Stimulated activated CD4-positive, alpha-beta T cell treated with anti-CD3 and anti-CD28 coated beads, Interleukin-2, amount 100 ng/mL, for 24 hours (primary cell): ENCODE measurements at places on chromosomes 3 and 15.

GRCh38 chr3:27596921-27597320, 112.7 kb upstream of the SLC4A7 start:
- no peak for DNase-seq

GRCh38 chr3:160108362-160108761, 116.9 kb upstream of the C3orf80 start:
- no peak for DNase-seq

- no peak for DNase-seq
These were observed 103.5 kb upstream of the AKAP13 start for GRCh38 chr15:85276921-85277320.

DNA sequence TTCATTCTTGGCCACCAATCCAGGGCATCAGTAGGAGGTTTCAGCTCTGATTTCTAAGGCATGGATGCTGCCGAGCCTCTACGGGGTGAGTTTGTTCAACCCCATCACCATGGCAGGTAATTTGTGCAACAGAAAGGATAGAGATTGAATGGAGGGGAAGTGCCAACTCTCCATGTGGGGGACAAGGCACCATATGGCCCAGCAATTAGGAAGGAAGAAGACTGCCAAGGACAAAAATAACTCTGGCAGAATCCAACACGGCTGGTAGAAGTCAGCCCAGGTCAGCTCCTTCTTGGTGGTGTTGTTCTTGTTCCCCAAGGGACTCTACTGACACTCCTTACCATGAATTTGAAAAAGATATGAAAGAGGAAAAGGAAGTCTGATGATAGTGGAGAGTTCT, 503.9 kb downstream of the MAGI1 start:
- no peak for DNase-seq

- no peak for DNase-seq
These were observed 153.9 kb downstream of the PDZRN3 start for GRCh38 chr3:73470860-73471259.

DNA sequence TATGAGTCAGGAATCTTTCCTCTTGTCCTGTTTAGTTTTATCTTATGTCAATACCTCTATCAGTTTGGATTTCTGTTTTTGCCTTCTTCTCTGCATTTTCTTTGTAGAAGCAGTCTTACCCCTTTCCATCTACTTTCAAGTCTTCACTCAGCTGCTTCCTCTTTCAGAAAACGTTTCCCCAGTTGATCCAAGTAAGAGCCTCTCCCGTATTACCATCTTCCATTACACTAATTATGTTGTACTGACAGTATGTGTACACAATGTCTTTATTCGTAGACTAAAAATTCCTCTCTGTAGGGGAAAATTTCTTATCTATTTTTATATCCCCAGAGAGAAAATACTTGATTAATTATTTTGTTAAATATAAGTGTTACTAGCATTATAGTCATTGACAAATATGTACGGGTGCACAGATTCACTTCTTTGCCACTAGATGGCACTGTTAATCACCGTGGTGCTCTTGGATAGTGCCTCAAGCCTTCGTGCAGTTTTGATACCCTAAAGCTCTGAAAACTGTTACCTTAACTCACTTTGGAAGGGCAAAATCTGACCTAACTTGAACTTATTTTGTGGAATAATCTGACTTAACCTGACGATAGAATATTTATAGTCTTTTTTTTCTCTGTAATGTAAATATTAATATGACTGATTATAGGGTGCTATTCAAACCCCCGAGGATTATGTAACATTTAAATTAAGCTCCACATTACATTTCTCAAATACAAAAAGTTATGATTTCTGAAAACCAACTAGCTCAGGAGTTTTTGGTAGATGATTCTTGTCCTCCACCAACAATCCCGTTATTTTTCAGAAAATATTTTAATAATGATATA, 74.2 kb upstream of the POU1F1 start:
- DNase-seq: no peak

- DNase-seq: no peak
These were observed 14.1 kb downstream of the FYCO1 start for GRCh38 chr3:45981346-45982074.

DNA sequence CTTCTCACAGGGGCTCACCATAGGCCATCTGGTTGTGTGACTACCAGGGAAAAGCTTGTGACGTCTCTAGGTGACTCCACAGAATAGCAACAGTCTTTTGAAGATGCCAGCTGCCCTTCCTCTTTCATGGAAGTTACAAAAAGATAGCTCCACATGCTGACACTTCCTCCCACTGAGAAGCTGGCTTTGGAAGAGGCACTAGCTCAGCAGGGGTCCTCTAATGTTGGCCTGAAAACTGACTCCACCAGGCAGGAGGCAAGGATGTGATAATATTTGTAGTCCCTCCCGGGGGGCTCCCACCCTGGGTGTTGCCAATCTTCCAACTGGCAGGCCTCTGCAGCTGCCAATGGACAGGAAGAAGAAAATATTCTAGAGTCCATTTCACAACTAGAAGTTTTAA, 343.5 kb downstream of the NEK10 start:
- DNase-seq: no peak

DNA sequence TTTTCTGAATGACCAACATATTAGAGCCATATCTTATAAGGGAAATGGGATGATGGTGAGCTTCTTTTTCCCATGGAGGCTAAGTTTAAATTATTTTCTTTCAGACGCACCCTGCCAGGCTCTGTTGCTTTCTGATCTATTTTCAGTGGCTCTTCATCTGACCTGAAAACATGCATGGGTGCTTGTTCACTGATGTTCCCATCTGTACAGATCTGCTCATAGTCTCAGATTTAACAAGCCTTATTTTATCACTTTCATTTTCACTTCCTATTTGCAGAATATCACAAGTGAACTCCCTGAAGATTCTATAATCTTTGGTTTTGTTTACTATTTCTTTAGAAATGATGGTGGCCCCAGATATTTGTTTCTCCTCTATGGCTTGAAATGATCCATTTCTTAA, 31.1 kb upstream of the SUCLG2 start:
- no peak for DNase-seq

DNA sequence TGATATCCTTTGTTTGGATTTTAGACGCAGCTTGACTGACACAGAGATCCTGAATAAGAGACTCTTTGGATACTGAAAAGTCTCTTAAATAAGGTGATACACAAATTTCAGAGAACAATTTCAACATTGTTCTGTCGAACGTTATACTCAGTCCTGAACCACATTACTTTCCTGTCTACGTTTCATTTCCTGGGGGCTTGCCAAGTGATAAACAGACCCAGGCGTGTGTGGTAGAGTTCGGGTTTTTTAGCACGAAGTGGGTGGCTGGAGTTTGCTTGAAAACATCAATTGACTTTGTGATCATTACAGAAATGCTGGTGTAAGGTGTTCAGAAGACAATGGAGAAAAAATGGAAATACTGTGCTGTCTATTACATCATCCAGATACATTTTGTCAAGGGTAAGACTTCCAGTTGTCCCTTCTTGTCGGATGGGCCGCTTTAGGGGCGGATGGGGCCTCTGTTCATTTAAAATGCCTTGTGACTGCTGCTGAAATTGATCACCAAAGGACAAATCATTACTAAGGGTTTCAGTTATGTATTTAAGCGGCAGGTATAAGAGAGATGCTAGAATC, at the start of gene CD96:
TSS of gene CD96 (plus strand) at position 287 of the 573 bp plus-strand sequence. CDS start at position 339, 52 bp downstream.
- peak; percentile 73 for DNase-seq
